Activated T-cell treated with anti-CD3 and anti-CD28 coated beads for 24 hours (primary cell): ENCODE measurements at places on chromosomes 16 and 17.

DNA sequence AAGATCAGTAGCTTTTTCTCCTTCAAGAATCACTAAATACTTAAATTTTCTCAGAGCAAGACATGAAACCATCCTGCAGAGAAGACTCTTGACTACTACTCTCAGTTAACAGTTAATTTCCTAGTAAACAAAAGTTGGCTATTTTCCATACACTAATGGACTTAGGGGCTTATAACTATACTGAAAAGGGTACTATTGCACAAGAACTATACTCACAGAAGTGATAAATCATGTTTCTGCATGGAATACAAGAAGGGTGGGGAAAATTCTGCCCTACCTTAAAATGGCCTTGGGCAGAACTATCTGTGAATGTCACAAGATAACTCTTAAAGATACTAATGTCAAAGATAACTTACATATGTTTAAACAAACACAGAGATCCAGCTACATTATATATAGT, 12.5 kb downstream of the ZNF652 start:
- DNase-seq: no peak

DNA sequence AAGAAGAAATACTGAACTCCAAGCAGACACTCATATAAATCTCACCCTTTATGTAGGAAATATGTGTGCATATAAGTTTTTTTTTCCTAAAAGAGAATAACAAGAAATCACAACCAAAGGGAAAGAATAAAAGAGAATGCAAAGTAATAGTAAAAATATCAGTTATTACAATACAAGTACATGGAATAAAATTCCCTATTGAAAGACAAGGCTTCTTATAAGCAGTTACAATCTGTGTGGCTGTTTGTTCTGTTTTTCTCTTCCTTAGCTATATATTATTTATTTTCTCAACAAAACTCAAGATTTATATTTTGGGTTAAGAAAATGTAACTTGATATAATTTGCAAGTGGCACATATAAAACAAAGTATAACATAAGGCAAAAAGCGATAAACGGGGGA, 41.7 kb downstream of the SLC5A11 start:
- DNase-seq: no peak

GRCh38 chr16:12527071-12527470, 276.6 kb downstream of the CPPED1 start:
- no peak for DNase-seq

- no peak for DNase-seq
Measured at GRCh38 chr16:23990507-23990906, 154.7 kb downstream of the PRKCB start.

DNA sequence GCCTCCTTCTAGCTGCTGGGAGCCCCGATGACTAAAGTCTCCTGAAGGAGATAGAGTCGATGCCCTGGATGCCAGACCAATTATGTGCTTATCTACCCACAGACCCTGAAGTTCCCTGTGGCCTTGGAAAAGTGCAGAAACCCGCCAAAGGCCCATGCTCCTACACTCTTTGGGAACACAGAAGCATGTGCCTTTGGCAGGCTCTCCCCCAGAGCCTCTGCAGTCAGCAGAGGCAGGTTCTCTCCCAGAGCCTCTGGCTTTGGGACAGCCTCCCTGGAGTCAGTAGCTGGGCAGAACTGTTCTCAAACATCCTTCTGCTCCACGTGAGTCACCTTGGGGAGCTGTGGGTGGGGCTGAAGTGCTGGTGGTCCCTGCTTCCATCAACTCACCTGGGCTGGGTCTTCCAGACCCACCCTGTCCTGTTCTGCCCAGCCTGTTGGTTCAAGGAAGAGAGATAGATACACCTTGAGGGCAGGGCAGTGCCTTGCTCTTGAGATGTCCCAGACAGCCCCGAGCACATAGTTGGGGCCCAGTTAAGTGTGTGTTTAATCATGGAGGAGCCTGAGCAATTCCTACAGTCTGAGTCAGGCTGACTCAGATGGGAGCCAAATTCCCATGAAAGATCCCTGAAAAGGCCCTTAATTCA, 3.2 kb upstream of the CDK5RAP3 start:
- DNase-seq: no peak

GRCh38 chr17:21512307-21513011, 136.3 kb downstream of the KCNJ12 start:
- no peak for DNase-seq

DNA sequence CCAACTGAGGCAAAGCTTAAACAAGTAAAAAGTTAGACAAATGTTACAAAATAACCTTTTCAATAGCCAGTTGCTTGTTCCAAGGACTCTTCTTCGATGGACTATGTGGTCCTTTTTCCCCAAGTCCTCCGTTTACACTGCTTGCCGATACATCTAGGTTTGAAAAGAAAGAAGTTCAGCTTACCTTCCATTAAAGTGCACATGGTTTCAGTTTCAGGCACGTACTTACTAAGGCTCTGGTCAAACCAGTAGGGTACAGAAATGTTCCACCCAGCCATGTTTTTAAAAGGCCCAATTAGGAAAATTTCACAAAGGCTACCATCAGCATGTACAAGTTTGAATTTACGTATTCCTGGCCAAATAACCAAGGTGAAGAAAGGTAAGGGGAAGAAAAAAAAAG, 2.1 kb downstream of the SRSF2 start:
- DNase-seq: no peak

DNA sequence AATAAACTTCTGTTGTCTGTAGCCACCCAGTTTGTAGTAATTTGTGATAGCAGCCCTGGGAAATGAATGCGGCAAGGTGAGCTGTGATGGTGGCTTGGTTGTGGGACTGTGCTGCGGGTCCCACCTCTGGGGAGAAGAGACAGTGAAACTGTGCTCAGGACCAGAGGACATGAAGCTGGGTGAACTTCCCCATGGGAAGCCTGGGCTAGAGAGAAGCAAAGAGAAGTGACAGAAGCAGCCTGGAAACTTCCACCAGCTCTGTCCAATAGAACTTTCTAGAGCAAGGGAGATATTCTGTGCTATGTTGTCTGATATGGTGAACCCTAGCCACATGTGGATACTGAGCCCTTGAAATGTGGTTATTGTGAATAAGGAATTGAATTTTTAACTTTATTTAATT, 51.5 kb upstream of the EMP2 start:
- DNase-seq: no peak

DNA sequence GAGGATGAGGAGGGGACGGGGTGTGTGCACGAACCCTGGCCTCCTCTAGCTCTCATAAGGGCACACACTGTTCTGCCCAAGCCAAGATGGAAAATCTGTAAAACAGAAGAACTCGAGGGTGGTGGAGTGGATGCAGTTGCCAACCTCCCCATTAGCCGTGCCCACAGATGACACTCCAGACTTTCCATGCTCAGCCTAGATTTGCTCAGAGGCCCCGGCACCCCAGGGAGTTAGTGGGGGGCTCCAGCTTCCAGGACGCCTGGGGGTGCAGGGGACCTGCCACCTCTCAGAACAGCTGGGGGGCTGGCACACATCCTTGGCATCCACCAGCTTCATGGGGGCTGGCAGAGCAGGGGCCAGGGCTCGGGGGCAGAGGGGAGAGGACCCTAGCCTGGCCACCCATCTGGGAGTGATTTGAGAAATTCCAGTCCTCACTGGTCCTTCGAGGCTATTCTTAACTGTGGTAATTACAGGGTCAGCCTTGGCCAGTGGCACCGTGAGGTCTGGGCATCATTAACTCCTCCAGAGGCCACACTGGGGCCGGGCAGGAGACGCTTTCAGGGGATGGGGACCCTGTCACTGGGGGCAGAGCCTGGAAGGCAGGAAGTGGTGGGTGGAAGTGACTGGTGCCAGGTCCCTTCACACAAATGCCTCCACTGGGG, 14.3 kb downstream of the VASN start:
- DNase-seq: no peak
